ENCODE measurements at places on chromosomes 7 and 10.
A peak's percentile ranks its signal among the peaks of the same experiment; 100 is the strongest.

DNA sequence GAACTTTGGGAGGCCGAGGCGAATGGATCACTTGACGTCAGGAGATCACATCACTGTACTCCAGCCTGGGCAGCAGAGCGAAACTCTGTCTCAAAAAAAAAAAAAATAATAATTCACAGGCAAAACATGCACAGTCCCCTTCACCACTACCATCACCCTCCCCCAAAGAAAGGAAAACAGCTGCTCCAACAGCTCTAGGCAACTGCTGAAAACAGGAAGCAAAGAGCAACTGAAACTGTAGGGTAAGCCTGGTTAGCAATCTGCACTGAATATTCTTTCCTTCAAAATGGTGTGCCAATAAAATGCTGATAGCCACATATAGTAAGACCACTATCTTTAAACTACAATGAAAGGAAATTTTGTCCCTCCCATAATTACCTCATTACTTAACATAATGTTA, 11.8 kb downstream of the NT5C2 start:
- DNase-seq: no peak

- DNase-seq: no peak
Observed at GRCh38 chr7:133723044-133723443, 404.1 kb upstream of the LRGUK start.

GRCh38 chr7:100119970-100120732, 717 bp downstream of the CNPY4 start:
- no peak for DNase-seq

- no peak for DNase-seq
Observed at GRCh38 chr10:20768843-20769242, 128.3 kb downstream of the NEBL start.

GRCh38 chr10:69731184-69731583, 70.5 kb upstream of the COL13A1 start:
- no peak for DNase-seq

- DNase-seq: no peak
Observed at GRCh38 chr7:96093435-96093834, 228.5 kb downstream of the SLC25A13 start.

GRCh38 chr10:125392154-125392553, 231.8 kb upstream of the CTBP2 start:
- no peak for DNase-seq

- peak; percentile 45 for DNase-seq
Observed at GRCh38 chr10:29409241-29410054, 120.6 kb downstream of the LYZL1 start.

- DNase-seq: no peak
Observed at GRCh38 chr10:131708225-131708880, 192.5 kb upstream of the PPP2R2D start.

- DNase-seq: peak; percentile 70
Observed at GRCh38 chr10:26556748-26557640, 118.9 kb downstream of the APBB1IP start.

GRCh38 chr7:124940306-124940705, 10.7 kb upstream of the POT1 start:
- DNase-seq: no peak

DNA sequence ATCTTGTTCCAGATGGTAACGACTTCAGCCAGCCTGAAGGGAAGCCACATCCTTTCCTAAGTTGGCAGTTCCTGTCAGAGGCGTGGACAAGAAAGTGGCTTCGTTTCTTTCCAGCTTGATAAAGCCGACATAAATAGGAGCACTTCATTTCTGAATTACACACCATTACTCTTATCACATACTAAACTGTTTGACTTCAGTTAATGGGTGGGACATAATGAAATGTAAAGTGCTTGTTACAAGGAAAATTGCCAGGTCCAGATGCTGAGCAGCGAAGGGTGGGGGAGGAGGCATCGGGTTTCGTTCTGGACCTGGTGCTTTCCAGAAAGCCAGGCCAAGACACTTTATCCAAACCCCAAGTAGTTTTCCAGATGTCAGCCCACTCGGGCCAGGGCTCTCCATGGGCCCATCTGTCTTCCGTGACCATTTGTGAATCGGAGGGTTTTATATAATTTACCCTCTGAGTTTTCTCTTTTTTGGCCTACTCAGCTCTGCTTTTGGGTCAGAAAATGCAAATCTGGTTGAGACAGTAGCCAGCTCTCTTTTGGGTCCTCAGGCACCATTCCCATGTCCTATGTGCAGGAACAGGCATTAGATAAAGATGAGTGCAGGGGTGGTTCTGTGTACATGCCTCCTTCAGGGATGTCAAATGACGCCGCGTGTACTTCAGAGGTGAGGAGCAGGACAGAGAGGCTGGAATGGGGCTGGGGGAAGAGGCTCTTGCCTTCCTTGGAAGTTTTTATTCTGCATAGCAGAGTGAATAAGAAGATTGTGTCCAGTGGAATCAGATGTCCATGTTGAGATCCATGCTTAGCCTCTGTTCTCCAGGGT, 90.2 kb downstream of the TACC2 start:
- DNase-seq: no peak

DNA sequence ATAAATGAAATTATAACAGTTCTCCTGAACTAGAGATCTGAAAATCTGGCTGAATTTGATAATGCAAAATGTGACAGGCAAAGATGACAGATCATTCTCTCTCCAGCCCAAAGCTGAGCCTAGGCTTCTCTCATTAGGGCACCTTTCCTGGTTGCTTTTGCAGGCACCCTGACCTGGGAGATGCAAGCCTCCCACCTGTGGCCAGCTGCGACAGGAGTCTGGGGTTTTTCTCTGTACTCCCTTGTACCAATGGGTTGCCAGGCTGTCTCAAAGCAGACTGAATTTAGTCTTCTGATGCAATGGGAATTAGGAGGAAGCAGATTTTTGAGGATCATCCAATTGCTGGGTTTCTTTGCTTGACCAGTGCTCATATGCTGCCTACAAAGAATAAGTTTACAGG, 85.0 kb upstream of the EFCAB10 start:
- no peak for DNase-seq

DNA sequence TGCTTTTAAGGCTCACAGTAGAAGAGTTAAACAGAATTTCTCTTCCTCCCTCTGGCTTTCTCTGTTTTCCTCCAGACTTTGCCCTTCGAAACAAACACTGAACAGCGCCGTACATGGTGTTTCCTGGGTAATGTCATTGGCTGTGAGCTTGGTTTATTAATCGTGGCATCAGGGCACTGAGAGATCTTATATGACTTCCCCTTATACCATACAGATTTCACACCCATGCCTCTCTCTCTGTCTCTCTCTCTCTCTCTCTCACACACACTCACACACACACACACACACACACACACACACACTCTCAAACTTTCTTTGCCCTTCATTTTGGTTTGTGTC, 195.5 kb downstream of the CREB5 start:
- no peak for DNase-seq

GRCh38 chr10:133022776-133023100, 65.0 kb upstream of the ADGRA1 start:
- DNase-seq: no peak

- no peak for DNase-seq
Observed at GRCh38 chr7:74083928-74084721, 521 bp downstream of the LIMK1 start.

DNA sequence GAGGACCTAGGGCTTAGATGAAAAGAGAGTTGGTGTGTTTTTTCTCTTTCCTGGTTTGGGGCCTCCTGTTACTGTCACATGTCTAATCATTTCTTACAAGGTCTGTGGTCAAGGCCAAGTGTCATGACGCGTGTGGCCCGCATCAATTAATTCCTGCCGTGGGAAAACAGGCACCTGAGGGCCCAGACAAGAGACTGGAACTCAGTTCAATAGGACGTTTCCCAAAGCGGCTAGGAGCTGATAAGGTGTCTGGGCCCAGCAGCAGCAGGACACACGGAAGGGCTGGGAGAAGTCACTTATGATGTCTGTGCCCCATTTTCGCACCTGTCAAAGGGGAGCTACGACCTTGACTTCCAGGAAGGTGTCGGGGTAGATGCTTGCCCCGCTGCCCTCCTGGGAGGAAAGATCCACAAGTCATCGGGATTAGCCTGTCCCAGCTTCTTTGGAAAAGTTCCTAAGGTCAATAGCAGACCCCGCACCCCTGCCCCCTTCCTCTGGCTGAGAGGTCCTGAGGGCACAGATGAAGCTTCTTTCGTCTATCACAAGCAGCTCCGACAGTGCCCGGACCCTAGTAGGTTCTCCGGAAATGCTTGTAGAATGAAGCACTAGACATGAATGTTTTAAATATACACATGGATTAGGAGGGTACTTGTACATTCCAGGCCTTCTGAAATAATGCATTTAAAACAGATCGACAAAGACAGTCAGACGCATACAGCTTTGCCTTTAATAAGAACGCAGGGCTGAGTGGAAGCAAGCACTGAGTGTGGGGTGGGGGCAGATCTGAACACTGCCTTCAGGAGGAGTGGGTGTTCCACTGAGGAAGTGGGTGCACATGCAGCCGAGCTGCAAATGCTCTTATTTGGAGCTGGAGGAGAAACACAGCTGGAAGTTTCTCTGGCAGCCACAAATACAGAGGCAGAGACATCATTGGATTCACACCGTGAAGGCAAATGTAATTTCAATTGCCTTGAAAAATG, 237.5 kb upstream of the GRB10 start:
- DNase-seq: no peak

- DNase-seq: no peak
Observed at GRCh38 chr7:98238076-98238475, 14.0 kb downstream of the TECPR1 start.

DNA sequence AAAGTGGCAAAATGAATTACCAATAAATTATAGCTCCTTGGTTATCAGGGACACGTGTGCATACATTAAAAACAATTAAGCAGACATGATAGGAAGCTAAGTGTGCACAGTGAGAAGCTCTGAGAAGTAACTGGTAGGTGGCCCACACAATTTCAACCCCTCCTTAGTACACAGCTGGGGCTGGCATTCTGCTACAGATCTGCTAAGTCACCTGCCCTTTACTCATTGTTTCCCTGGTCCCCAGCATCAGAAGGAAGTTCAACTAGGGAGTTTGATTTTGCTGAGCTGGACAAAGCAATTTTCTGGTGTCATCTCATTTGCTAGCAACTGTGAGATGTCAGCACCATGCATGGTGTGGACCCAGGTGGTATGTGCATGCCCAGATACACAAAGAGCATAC, 424.1 kb upstream of the NPVF start:
- no peak for DNase-seq

DNA sequence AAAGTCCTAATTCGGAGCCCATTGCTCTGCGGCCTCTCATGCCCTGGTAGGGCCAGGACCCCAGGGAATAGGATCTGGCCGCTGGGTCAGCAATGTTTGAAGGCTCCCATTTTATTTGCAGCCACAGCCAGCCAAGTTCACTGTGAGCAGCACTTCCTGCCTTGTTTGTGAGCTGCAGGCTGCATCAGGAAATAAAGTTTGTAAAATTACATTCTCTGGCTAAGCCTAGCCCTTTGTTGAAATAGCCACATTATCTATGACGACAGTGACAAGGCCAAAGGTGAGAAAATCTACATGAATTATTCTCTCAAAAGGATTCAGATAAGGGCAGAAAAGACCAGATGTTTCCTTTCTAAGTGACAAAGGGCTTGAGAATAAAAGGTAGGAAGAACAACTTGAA, 23.7 kb upstream of the ITGB1 start:
- no peak for DNase-seq

DNA sequence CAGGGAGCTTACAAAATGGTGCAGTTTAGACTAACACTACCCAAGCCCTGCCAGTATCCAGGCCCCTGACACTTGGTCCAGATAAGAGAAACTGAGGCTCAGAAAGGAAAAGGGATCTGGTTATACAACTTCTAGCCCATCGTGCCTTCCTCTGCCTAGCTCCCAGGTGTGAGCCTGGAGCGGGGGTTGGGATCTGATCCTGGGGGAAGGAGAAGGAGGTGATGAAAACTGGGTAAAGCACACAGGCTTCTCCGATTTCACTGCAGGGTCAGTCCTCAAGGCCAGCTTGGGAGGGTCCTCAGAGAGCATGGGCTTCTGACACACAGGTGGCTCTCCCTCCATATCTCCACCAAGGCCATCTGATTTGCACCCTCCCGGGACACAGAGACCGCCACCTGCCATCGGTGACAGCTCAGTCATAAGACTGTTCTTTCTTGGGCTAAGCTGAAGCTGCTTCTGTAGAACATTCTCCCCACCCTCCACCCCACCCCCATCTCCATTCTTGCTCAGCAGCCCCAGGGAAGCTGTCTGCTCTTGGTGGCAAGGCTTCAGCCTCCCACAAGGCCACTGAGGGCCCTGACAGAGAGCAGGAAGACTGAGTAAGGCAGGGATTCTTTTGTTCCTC, 16.4 kb downstream of the SRRM3 start:
- DNase-seq: no peak

GRCh38 chr7:26054386-26054785, 97.6 kb upstream of the NFE2L3 start:
- DNase-seq: no peak

- DNase-seq: no peak
Observed at GRCh38 chr10:72239409-72239808, 23.3 kb upstream of the ASCC1 start.

DNA sequence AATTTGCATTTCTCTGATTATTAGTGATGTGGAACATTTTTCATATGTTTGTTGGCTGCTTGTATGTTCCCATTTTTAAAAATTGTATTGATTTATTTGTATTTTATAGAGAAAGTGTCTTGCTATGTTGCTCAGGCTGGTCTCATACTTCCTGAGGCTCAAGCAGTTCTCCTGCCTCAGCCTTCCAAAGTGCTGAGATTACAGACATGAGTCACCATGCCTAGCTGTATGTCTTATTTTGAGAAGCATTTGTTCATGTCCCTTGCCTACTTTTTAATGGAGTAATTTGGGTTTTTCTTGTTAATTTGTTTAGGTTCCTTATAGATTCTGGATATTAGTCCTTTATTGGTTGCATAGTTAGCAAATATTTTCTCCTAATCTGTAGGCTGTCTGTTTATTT, 214.2 kb upstream of the KAT6B start:
- DNase-seq: no peak

DNA sequence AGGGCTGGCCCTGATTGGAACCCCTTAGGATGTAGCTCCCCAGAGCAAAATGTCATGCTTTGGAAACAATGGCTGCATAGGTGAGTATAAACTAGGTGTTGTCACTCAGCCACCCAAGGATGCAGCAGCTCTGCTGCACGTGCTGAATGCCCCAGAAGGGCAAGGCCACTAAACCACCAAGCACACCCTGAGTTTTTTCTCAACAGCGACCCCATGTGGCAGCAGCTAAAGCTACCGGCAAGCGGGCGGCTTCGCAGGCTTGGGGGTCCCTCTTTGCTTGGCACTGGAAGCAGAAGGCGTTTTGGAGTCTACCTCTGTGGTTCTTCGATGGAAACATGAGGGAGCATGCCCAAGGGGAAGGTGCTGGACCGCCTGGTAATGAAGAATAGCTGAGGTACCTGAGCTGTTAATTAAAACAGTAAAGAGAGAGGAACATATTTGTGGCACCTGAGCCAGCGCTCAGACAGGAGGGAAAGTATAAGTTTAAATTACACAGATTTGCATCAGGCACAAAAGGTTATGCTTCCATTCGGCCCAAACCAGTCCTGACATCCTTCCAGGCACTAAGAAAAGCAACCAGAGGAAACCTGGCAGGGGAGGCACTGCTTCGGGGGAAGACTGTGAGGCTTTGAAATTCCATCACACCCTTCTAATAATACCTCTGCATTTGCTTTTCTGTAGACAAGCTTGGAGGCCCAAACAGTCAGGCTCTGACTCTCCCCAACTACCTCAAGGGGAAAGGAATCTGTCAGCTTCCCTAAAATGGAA, 152.1 kb downstream of the GFRA1 start:
- no peak for DNase-seq
